ENCODE measurements at places on chromosomes 13 and 19. TPM values are rescaled to one million over a fixed set of nuclear protein-coding genes. Genes with fewer than 3 reads are reported as not detected.

DNA sequence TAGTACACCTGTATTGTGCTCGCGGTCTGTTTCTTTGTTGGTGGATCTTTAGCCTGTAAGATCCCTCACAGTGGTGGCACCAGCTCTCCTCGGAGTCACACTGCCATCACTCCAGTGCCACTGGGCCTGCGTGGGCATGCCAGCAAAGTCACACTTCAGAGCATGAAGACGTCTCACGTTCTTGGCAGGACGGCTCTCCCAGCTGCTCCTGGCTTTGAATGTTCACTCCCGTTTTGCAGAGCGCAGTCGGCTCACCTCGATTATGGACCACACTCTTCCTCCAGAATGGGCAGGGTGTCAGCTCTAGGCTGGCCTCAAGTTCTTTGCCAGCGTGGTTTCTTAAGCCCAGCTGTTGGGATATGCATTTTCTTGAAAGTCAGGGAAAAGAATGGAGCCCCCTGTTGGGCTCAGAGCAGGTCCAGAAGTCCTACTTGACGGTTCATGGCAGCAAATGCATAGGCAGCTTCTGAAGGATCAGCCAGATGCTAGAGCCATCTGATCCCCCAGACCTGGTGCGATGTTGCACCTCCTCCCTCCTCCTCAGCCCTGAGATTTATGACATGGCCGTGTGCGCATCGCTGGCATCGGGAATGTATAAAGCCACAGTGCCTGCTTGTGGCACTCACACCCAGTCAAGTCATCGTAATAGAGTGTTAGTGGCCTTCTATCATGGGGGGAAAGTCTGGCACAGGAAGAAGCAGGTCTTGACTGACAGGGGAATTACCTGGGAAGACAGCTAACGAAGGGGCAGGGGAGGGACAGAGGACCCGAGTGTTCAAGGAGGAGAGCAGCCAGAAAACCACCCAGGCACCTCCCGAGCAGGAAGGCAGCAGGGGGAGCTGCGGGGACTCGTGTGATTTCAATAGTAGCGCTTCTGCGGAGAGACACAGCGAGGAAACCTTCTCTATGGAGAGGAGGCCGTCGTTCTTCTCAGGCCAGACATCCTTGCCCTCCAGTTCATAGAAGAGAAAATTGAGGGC is 40.2 kb upstream of the NPAS1 start:
- no peak for DNase-seq
- peak overlapping the region; percentile 27 for H3K27ac ChIP-seq
- H3K27me3 ChIP-seq = no peaks in the 10 kb centered on the region
- H3K36me3 ChIP-seq = no peaks in the 10 kb centered on the region
- H3K4me3 ChIP-seq = no peak overlapping the region
- peaks cover 7% of the 10 kb centered on the region for H3K4me1 ChIP-seq

Gene ZNF607
- total RNA-seq = 4.9 TPM

DNA sequence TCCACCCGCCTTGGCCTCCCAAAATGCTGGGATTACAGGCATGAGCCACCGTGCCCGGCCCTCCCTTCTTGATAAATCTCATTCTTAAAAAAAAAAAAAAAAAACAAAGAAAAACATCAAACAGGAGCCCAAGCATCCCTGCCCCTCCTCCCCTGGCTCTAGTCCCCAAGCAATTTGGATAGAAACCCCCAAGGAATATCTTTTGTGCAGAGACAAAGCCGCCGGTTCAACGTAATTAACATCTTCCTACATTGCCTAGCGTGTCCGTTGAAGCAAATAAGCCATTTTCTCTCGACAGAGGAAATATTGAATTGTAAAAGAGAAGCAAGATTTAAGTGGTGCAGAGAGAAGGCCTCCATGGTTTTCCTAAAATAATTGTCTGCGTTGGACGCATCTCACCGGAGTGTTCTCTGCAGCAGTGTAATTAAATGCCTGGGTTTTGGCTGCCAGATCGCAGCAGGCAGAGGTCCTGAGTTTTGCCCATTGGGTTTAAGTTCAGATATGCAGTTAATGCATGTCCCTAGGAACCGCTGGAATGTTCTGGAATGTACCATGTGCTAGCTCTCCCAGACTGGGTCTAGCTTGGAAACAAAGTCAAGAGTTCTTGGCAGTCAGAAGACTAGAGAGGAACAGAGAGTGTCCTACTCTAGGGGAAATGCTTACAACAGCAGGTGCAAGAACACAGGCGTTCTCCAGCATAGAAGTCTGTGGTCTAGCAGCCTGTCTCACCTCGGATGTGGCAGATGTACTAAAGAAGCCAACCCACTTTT is 30.8 kb downstream of the PIN1 start:
- no peaks in the 10 kb centered on the region for H3K27me3 ChIP-seq
- peak; percentile 44 for DNase-seq
- H3K4me1 ChIP-seq = peaks cover 52% of the 10 kb centered on the region
- H3K27ac ChIP-seq = peak overlapping the region; percentile 33
- H3K4me3 ChIP-seq = no peak overlapping the region

DNA sequence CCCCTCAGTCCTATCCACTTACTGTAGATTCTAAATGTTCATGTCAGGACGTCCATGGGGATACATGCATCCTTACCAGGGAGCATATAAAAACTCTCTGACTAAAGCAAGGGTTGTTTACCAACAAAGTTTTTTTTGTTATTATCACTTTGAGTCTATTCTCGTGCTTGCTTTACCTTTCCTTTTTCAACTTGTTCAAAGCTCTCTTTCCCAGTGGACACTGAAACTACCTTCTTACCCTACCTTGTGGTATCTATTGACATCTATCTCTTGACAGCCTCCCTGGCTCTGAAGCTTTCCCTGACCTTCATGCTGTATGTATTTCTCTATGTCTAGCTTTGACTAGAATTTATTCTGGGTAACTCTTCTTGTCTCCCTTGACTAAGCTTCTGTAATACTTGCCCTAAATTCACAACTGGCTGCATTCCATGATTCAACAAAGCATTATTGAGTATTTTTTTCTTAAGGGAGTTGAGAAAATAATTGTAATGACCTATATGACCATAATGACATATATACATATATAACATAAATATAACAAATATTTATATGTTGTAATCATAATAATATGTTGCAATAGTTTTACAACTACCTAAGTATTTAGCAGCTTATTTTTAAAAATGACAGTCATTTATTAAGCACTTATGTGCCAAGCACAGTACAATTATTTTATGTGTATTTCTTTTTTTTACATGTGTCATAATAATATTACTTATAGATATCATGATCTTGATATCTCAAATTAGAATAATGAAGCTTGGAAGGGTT is 403.4 kb upstream of the SPRY2 start:
- H3K27ac ChIP-seq = no peak overlapping the region
- H3K36me3 ChIP-seq = no peaks in the 10 kb centered on the region
- H3K4me1 ChIP-seq = no peaks in the 10 kb centered on the region
- H3K4me3 ChIP-seq = no peak overlapping the region
- no peak for DNase-seq

GRCh38 chr13:112248862-112249592 is 127.1 kb upstream of the SPACA7 start:
- H3K36me3 ChIP-seq = no peaks in the 10 kb centered on the region
- no peak overlapping the region for H3K4me3 ChIP-seq
- peaks cover 5% of the 10 kb centered on the region for H3K27me3 ChIP-seq
- no peak for DNase-seq
- H3K27ac ChIP-seq = no peak overlapping the region

Gene ICAM3
- 122 TPM for total RNA-seq

DNA sequence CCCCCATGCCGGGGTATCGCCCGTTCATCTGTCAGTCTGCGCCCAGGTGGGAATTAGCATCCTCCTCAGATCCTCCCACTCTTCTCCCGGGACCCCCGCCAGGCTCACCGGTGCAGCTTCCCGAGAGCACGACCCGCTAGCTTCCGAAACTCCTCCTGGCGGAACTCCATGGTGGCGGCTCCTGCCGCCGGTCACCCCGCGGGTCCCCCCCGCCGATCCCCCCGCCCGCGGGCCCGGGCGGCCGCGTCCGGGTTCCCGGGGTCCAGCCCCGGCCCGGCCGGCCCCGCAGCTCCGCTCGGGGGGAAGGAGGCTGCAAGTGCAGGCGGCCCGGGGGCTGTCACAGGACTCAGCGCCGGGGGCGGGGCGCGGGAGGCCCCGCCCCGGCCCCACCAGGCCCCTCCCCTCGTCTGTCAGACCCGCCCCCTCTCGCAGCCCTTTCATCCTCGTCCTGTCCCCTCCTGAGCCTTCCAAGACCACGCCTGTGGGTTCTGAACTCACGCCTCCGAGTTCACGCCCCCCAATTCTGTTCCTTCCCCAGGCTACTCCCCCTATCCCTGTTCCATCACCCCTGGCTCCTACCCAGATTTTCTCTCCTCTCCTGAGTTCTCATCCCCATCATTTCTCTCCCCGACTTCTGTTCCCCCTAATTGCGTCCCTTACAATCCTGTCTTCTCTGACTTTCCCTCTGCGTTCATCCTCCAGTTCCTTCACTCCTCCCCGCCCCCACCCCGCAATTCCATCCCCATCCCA is at the start of gene SLC17A7:
TSS of gene SLC17A7 (minus strand) at position 318 of the 750 bp plus-strand sequence. CDS start at position 170, 148 bp downstream.
- no peaks in the 10 kb centered on the region for H3K36me3 ChIP-seq
- peak; percentile 76 for DNase-seq
- peaks cover 56% of the 10 kb centered on the region for H3K27me3 ChIP-seq
- peak within 1 kb of the TSS; percentile 73 for H3K4me3 ChIP-seq

DNA sequence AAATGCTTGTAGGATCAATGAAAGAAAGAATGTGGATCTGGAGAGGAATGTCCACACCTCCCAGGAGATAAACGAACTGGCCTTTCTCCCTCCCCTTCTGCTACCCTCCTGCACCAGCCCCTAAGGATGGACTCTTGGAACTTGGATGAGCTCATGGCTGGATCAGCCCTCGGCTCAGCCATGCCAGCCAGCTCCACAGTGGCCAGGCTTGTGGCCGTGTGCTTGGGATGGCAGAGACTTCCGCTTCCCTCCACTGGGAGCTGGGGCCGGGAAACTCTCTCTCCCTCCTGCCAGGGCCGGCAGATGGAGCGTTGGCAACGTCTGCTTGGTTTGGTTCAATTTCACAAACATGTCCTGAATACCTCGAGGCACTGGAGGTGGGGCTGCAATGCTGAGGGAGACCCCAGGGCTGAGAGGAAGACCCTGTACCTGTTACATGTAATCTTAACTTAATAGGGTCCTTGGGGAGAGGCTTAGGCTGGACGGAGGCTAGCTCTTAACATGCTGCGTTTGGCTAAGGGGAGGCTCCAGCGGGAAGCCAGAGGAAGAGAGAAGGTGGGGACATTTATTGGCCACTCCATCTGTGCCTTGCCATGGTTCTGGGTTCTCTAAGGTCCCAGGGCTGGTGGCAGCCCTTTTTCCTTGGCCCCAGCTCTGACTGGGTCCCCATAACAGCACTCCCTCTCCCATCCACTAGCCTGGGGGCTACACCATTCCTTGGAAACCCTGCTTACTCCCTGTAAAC is 152.5 kb downstream of the IER2 start:
- H3K4me1 ChIP-seq = peaks cover 5% of the 10 kb centered on the region
- no peak for DNase-seq
- no peaks in the 10 kb centered on the region for H3K36me3 ChIP-seq
- H3K27ac ChIP-seq = no peak overlapping the region
- no peak overlapping the region for H3K4me3 ChIP-seq

DNA sequence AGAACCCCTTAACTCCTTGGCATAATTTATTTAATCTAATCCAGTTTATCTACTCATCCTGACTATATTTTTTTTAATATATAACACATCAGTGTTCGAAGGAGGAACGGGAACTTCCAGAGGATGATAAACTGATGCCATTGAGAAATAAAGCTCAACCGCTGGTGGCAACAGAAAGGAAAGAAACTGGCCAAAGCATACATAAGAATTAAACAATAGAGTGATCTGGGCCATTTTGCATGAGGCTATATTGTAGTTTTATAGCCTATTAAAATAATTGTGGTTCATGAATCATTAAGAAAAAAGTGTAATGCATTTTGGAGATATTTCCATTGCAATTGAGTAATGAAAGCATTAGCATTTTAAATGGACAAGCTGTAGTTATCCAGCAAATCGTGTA is 94.2 kb downstream of the FRY start:
- no peak for DNase-seq
- no peak overlapping the region for H3K27ac ChIP-seq
- no peak overlapping the region for H3K4me3 ChIP-seq
- no peaks in the 10 kb centered on the region for H3K27me3 ChIP-seq
- no peaks in the 10 kb centered on the region for H3K4me1 ChIP-seq

DNA sequence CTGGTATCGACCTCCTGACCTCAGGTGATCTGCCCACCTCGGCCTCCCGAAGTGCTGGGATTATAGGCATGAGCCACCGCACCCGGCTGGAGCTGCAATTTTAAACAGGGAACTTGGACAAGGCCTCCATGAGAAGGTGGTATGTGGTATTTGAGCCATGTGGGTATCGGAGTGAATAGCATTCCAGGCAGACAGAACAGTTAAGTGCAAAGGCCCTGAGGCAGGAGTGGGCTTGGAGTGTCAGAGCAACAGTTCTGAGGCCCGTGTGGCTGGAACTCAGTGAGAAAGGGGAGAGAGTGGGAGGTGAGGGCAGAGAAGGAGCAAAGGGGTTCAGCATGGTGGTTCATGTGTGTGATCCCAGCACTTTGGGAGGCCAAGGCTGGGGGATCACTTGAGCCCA is 2.9 kb downstream of the RCN3 start:
- H3K4me3 ChIP-seq = no peak overlapping the region
- H3K27me3 ChIP-seq = peaks cover 3% of the 10 kb centered on the region
- no peak for DNase-seq
- H3K27ac ChIP-seq = no peak overlapping the region
- peaks cover 35% of the 10 kb centered on the region for H3K4me1 ChIP-seq
- peaks cover 5% of the 10 kb centered on the region for H3K36me3 ChIP-seq

DNA sequence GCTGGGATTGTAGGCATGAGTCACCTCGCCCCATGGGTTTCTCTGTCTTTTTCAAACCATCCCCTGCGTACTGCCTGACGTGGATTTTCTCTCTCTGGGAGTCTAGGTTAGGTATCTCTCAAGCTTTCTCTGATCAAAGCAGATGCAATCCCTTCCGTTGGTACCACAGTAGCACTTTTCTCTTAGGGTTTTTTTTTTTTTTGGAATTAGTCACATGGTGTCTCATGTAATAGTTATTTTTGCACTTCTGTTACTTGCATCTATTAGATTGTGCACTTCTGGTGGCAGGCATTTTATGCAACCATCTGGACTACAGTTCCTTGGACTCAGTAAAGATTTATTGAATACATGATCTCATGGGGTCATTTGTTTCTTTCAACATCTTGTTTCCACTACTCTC is 72.1 kb downstream of the GPC6 start:
- H3K27ac ChIP-seq = no peak overlapping the region
- H3K4me3 ChIP-seq = no peak overlapping the region
- H3K4me1 ChIP-seq = no peaks in the 10 kb centered on the region
- no peaks in the 10 kb centered on the region for H3K36me3 ChIP-seq
- no peak for DNase-seq
- H3K27me3 ChIP-seq = no peaks in the 10 kb centered on the region

Gene ZNF865
- total RNA-seq = 11.4 TPM

Data from activated CD4-positive, alpha-beta T cell treated with anti-CD3 and anti-CD28 coated beads for 36 hours (primary cell).